GM04503 (cell line): ENCODE measurements at places on chromosomes 1 and 21.

GRCh38 chr1:182955596-182956588, 2.9 kb upstream of the SHCBP1L start:
- peak; percentile 98 for DNase-seq

DNA sequence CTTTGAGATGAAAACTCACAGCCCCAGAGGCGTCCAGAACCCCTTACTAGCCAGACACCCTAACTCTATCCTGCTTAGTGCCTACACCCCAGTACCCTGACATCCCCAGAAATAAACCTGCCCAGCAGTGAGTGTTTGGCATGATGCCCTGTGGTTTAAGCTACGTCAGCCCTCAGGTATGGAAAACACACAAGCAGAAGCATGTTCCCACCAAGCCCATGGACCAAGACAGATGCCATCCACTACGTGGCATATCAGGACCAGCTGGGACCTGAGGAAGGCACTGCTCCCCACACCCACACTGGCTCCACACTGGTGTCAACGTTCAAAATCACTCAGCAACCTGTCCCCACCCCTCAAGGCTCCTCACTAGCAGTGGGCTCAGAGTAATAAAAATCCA, 116.4 kb downstream of the SYT2 start:
- DNase-seq, result no peak

DNA sequence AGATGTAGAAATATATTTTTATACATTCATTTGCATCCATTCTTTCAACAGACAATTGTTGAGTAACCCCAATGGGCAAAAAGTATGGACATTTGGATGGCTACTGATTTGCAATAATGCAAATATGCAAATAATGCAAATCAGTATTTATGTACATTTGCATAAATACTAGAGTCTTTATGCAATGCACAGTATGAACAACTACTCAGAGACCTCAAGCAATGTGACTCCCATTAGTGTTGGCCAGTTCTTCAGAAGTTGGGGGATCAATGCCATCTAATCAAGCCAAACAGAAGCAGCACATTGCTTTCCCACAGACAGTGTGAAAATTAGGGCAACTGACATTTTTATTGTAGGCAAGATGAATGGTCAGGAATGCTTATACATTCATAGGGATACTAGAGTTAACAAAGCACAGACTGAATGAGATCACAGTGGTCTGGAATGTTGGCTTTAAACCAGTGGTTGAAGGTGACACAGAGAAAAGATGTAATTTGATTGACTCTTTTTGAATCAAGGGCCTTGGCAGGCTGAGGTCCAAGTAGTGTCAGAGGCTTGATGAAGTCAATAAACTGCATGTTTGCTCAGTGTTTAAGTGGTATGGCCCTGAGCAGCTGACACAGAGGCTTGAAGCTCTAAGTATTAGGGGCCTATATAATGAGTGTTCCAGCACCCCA, 256.6 kb downstream of the CTH start:
- peak; percentile 28 for DNase-seq

DNA sequence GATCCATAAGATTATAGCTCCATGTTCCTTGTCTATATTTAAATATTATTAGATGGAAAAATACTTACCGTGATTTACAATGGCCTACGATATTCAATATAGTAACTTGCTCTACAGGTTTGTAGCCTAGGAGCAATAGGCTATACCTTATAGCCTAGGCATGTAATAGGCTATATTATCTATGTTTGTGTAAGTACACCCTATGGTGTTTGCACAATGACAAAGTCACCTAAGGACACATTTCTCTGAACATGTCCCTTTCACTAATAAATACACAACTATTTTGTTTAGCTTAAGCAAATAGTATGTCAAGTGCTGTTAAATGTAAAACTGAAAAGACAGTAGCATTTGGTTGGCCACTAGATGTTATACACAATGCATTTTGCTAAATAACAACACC, 248.9 kb upstream of the ADGRL4 start:
- no peak for DNase-seq

DNA sequence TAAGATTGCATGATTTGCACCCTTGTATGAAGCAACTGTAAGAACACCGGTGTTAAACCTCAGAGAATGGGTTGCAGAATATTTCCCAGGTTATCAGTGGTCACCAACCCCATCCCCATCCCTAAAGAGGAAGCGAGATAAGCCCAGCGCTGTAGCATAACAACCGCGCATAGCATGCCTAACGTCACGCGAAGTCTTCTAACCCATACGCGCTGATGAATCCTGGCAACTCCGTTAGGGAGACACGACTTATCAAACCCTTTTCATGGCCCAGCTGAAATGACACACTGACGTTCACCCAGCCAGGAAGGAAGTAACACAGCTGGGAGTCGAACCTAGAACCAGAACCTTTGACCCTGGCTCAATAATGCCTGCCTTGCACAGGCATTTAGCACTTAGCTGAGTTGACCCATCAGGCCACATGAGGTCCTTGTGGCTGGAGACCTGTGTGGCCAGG, 24.2 kb downstream of the TMEM51 start:
- no peak for DNase-seq

- no peak for DNase-seq
Measured at GRCh38 chr1:75133750-75134646, at the start of gene LHX8. Gene LHX8, plus strand, starts transcription at chr1:75134388. Its CDS starts 2,227 bp downstream, at chr1:75136615.

- DNase-seq, result no peak
Measured at GRCh38 chr1:159892944-159893343, 7.0 kb downstream of the CFAP45 start.

- no peak for DNase-seq
Measured at GRCh38 chr1:8092657-8093056, 66.5 kb upstream of the ERRFI1 start.

- no peak for DNase-seq
Measured at GRCh38 chr1:150874455-150875196, 1.8 kb downstream of the ARNT start.
